ENCODE measurements at places on chromosomes 11 and 22.
A peak's percentile ranks its signal among the peaks of the same experiment; 100 is the strongest.

DNA sequence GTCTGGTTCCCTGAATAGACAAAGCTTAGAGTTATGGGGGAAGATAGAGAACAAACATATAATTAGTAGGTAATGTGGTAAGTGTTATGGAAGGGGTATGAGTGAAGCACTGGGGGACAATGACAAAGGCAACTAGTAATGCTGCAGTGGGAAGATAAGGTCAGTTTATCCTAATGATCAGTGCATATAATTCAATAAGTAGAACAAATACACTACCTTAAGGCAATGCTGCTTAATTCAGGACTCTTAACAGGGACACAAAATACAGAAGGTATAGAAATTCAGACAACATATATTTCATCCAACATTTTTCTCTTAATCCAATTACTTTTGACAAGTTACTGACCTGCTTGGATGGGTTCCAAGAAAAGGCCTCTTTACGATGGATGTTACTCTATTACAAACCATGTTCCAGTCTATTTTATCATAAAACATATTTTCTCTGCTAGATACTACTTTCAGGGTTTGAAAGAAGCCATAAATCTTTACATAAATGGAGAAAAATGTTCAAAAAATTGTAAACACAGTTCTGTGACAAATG is 1186.2 kb downstream of the LRRC4C start:
- no peak for DNase-seq

DNA sequence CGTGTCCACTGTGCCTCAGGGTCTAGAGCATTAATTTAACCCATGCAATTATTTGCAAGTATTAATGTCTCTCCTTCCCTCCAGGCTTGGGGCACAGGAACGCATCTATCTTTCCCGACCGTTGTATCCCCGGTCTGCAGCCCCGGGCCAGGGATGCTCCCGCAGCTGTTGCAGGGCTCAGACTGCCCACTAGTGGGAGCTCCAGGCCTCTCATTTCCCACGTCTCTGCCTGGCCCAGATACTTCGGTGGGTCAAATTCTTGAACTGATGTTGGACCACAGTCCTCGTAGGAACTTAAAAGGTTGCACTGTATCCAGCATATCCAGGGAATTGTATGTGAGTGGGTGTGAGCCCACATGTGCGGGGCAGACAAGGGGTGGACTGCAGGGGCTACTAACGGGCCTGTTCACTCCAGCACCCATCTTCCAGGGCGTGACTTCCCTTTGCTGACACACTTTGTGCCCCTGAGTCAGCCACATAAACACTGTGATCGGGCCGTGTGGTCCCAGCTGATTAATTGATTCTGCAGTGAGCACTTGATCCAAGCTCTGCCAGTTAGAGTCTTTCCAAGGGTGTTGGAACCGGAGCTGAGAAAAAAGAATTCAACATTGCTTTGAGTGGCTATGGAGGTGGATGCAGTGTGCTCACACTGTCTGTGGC is 451.3 kb downstream of the TBC1D22A start:
- DNase-seq: peak; percentile 50

GRCh38 chr11:12687740-12688139 is 13.5 kb downstream of the TEAD1 start:
- no peak for DNase-seq

DNA sequence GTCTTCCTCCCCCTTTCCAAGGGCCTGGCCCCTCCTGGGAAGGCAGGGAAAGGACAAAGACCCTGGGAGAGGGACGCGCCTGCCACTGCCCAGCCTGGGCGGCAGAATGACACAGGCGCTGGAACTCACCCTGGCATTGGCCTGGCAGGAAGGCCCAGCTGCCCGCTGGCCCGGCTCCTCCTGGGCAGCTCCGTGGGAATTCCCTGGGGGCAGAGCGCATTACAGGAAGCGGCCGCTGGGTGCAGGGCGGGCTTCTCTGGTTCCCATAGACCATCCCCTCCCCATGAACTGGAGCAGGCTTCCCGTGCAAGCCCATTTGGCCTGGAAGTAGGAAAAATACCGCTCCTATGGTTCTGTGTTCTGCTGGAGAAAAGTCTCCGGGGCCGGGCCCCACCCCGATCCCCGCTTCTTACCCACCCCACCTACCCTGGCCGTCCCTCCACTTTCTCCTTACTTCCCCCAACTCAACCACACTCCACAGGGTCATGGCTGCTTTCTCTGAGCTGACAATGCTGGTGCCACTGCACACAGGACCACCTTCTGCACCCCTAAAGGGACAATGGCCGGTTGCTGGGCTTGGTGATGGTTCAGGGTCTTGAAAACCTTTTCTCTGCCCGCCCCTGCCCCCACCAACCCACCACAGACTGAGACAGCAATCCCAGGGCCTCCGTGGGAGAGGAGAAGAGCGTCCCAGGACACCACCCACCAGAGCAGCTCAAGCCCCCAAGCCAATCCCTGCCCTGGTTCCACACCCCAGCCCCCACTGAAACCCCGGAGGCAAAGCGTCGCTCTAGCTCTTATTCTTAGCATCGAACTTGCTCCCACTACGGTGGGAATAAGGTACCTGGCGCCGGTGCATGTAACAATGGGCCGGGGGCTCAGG is 58.9 kb downstream of the LINC01488 start:
- DNase-seq: no peak

DNA sequence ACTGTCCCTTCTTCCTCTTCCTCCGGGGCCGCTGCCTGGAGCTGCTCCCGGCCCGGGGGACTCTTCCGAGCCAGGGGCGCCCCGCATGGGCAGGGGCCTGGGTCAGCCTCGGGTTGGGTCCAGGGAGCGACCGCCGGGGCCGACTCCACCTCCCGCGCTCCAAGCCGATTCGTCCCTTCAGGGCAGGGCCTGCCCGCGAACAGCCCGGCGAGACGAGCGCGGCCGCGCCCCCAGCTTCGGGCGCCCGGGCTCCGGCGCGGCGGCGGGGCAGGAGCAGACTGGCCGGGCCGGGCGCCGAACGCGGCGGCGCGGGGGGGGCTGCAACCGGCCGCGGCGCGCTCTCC is at the start of gene LARGE1:
TSS of gene LARGE1 (minus strand) at position 280 of the 344 bp plus-strand sequence.
- DNase-seq: no peak

DNA sequence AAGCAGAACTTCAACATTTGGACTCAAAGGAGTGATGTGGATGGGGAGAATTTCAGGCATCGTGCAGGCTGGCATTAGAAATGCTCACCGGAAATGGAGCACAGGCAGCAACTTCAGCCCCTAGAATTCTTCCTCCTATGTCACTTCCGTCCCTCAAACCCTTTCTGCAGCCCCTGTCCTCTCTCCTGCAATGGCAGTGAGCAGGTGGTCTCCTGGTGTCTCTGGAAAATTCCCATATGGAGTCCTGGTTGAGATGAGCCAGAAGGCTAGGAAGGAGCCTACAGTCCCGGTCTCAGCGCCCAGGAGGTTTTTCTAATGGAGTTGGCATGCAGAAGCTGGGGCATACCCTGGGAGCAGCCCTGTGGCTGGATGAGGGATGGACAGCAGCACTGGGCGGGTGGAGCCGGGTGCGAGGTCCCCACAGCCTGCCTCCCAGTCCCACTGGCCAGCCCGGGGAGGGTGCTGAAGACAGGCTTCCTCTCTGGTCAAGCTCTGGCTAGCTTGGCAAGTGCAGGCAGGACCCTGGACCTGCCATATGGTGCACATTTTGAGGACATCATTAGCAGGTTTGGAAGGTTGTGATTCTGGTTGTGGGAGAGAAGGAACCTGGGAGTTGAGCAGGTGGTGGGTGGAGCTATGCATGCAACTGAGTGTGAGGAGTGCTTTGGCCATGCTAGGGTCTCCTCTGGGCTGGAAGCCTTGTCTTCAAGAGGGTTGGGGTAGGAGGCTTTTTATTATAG is 59.8 kb upstream of the B3GAT1 start:
- no peak for DNase-seq

DNA sequence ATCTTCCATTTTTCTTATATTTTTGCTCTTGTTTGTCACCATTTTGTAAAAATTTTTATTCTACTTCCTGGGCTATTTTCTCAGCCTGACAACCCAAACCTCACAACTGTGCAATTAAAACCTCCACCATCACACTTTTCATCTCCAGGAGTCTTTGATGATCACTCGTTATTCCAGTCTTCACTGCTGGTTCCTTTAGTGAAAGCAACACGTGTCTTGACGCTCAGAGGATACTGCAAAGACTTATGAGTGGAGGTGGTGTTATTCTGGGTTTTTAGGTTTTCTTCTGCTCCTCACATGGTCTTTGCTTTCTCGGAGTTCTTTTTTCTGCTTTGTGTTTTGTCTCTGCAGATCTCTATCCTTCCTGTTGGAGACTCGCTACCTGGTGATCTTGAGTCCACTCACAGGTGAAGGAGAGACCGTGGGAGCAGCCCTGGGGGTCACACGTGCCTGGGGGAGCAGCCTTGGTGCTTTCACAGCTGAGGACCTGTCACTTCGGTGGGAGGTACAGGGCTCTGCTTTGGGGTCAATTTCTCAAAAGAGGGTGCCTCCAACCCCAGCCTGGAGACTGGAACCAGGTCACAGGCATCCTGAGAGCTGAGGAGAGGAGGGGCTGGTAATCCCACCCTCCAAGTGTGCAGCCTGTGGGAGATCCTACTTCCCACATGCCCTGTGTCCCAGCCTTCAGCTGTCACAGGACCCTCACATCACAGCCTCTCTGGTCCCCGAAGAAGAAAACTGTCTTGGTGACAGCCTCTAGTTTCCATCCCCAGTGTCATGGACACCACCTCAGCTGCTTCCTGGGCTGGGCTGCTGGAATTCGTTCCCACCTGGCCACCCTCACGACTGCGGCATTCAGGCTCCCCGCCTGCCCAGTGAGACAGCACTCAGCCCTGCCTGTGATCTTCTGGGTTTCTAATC is 11.0 kb downstream of the SULT4A1 start:
- DNase-seq: no peak

- no peak for DNase-seq
Observed at GRCh38 chr11:85721191-85721590, 35.2 kb upstream of the CCDC89 start.

GRCh38 chr11:121589946-121590537 is 137.3 kb upstream of the SORL1-AS1 start:
- no peak for DNase-seq

DNA sequence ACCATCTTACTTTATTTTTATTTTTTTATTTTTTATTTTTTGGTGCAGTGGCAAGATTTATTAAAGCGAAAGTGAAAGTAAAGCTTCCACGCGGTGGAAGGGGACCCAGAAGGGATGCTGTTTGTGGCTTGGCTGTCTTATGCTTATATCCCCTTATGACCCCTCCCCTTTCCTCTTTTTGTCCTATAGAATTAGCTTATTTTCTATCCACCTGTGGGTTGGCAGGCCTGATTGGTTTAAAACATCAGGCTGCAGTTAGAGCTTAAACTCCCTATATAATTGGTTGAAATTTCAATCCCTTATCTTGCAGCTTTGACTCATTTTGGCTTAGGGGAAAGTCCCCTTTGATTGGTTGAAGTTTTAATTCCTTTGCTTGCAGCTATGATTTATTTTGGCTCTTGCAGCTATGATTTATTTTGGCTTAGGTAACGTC is 50.5 kb downstream of the NNMT start:
- DNase-seq: no peak

- no peak for DNase-seq
Observed at GRCh38 chr11:36437413-36437812, 72.7 kb downstream of the TRAF6 start.

DNA sequence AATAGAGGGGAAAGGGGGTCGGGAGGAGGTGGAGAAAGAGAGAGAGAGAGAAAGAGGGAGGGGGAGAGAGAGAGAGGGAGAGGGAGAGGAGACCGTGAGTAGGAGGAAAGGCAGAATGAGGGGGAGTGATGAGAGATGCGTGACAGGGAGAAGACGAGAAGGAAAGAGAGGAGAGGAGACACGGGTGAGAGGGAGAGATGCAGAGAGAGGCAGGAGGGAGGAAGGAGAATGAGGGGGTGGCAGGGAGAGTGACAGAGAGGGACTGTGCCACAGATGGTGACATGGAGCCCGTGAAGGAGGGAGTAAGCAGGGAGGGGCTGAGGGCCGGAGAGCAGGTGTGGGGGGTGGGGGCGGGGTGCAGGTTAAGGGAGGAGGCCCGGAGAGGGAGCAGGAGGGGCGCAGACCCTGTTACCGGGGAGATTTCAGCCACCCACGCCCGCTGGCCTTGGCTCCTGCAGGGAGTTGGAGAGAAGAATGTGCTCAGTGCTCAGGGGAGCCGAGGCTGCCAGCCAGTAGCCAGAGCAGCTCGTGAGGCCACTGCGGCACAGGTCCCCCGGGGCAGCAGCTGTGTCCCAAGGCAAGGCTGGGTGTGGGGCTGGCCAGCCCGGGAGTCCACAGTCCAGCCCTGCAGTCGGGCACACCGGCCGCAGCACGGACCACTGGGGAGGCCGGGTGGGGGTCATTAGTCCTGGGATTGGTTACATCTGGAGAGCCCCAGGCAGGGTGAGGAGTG is at the start of gene SSTR3:
TSS of gene SSTR3 (minus strand) at position 304 of the 733 bp plus-strand sequence. CDS start 4,674 bp downstream, outside the sequence.
- no peak for DNase-seq

DNA sequence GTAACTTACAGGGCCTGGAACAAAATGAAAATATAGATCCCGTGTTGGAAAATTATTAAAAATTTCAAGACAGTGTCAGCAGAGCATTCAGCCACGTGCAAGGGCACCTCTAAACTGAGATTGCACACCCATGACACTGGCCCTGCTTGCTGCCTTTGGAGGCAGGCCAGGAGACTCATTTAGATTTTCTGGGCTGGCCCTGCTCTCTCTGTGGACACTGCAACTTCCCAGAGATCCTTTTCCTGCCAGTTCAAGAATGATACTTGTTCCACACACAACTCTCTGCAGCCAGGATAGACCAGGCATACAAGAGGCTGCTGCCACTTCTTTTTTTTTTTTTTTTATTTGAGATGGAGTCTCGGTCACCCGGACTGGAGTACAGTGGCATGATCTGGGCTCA is 56.7 kb upstream of the PTPRJ start:
- no peak for DNase-seq

Measured in CD4-positive, CD25-positive, alpha-beta regulatory T cell (primary cell).